HFFc6 (cell line): ENCODE measurements at places on chromosomes 12 and 14.

DNA sequence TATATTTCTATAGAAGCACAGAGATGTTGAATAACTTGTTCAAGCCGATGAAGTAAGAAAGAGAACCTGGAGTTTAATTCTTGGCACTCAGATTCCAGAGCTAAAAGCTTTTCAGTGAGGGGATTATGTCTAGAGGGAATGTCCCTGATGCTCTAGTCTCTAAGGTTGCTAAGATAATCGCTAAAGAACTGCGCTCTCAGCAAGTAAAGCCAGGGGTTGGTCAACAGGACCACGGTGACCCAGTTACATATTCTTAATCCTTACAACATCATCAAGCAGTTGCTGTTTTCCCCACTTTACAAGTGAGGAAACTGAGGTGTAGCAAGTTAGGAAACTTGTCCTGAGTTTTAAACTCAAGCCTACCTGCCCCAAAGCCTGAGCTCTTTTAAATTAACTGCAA is 110.8 kb downstream of the DAD1 start:
- peaks cover 9% of the 10 kb centered on the region for H3K4me1 ChIP-seq
- no peak for DNase-seq
- H3K4me3 ChIP-seq, result no peak overlapping the region
- peaks cover 28% of the 10 kb centered on the region for H3K27me3 ChIP-seq
- no peak overlapping the region for H3K27ac ChIP-seq
- H3K36me3 ChIP-seq, result no peaks in the 10 kb centered on the region

GRCh38 chr14:75295061-75295461 is 16.4 kb downstream of the FOS start:
- H3K36me3 ChIP-seq, result no peaks in the 10 kb centered on the region
- peak overlapping the region; percentile 88 for H3K27ac ChIP-seq
- peaks cover 21% of the 10 kb centered on the region for H3K4me1 ChIP-seq

- H3K36me3 ChIP-seq, result no peaks in the 10 kb centered on the region
- peaks cover 71% of the 10 kb centered on the region for H3K4me1 ChIP-seq
Observed at GRCh38 chr12:19185262-19185929, 55.9 kb downstream of the PLEKHA5 start.

DNA sequence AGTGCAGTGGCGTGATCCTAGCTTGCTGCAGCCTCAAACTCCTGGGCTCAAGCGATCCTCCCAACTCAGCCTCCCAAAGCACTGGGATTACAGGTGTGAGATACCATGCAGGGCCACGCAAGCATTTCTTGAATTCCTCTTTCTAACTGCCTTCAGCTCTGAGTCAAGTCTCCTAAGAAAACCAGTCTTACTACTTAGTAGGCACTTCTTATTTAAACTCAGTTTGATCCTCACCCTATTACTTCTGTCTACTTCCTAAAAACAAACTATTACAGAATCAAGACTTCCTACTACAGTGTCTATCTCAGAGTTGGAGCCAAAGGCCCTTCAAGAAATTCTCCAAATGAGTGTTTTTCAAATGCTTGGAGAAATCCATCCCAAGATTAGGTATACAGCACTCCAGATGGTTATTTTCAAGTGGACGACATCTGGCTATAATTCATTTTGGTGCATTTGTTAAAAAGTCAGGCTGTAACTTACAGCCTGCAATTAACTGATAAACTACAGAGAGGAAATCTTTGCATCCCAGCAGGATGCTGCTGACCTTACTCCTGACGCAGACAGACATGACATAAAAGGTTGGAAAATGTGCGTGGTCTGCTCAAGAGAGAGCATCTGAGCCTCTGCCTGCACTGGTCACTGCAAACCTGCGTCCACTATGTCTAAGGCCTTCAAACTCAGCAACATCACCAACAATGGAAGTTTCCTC is 34.7 kb downstream of the SSH1 start:
- DNase-seq, result no peak
- peaks cover 4% of the 10 kb centered on the region; the same call in 1 of the 2 replicates for H3K27me3 ChIP-seq
- H3K4me1 ChIP-seq, result peaks cover 76% of the 10 kb centered on the region
- 0 out of 2 replicates have a peak overlapping the region, but pooled peaks have one; percentile 3 for H3K4me3 ChIP-seq
- peaks cover 39% of the 10 kb centered on the region for H3K36me3 ChIP-seq

- H3K36me3 ChIP-seq, result no peaks in the 10 kb centered on the region; the same call in 1 of the 2 replicates
- peak; percentile 1 for DNase-seq
- H3K27me3 ChIP-seq, result no peaks in the 10 kb centered on the region; the same call in 1 of the 2 replicates
- H3K4me3 ChIP-seq, result no peak overlapping the region
- H3K27ac ChIP-seq, result no peak overlapping the region
Observed at GRCh38 chr14:79483477-79484388, 727.6 kb downstream of the DIO2 start.

- DNase-seq, result no peak
- no peak overlapping the region for H3K4me3 ChIP-seq
- H3K27ac ChIP-seq, result no peak overlapping the region
- H3K27me3 ChIP-seq, result no peaks in the 10 kb centered on the region; the same call in 1 of the 2 replicates
- H3K4me1 ChIP-seq, result no peaks in the 10 kb centered on the region
- H3K36me3 ChIP-seq, result no peaks in the 10 kb centered on the region
Observed at GRCh38 chr12:40444174-40444573, 219.4 kb downstream of the LRRK2 start.

DNA sequence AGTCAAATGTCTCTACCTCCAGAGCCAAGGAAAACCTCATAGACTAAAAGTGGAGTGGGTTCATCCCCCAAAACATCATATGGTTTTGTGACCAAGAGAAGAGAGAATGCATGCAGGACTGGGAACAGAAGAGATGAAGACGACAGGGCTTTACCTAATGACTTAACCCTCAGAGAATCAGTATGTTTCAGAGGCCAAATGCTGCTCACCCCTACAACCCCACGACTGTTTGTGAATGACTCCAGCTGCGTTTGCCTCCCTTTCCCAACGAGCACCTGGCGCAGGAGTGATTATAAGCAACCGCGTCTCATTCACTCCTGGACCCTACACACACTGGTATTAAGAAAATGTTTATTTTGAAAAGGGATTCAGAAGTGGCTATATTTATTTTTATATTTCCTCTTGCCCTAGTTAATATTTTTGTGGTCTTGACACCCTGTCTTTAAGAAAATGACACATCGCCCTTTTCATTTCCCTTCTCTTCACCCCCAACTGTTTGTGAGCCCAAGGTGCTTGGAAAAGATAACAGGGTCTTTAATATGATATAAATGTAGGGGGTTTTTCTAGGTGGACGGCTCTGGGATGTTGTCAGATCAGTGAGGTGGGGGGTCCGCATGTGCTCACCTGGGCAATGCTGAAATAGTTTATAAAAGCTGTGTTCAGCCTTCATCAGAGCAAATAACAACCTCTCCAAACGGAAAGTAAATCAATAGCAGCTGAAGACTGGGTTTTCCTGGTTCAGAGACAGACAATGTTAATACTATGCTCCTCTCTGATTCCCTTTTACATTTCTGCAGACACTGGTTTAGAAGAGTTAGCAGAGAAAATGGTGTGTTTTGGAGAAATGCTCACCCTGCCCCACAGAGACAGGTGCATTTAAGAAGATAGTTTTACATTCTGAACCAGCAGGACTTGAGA is 77.7 kb downstream of the SLC15A4 start:
- no peak overlapping the region for H3K27ac ChIP-seq
- no peak overlapping the region for H3K4me3 ChIP-seq
- H3K36me3 ChIP-seq, result no peaks in the 10 kb centered on the region
- no peaks in the 10 kb centered on the region; the same call in 1 of the 2 replicates for H3K27me3 ChIP-seq
- no peak for DNase-seq

DNA sequence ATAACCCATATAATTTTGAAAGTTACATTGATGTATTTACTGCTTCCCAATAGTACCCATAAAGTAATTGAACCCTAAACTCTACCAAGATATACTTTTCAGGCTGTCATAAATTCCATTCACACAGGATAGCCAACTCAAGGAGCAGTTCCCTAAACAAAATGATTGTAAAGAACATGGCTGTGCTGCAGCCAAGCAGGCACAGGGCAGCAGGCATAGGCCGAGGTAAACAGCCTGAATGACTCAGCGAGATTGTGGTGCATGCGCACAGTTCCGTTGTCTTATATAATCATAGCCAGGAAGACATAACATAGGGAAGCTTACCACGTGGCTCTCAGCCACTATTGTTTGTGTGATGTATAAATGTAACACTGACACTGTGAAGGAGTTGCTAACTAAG is 344.9 kb downstream of the FSCB start:
- H3K36me3 ChIP-seq, result no peaks in the 10 kb centered on the region
- H3K4me3 ChIP-seq, result no peak overlapping the region
- peaks cover 2% of the 10 kb centered on the region; the same call in 1 of the 2 replicates for H3K27me3 ChIP-seq
- H3K27ac ChIP-seq, result no peak overlapping the region

DNA sequence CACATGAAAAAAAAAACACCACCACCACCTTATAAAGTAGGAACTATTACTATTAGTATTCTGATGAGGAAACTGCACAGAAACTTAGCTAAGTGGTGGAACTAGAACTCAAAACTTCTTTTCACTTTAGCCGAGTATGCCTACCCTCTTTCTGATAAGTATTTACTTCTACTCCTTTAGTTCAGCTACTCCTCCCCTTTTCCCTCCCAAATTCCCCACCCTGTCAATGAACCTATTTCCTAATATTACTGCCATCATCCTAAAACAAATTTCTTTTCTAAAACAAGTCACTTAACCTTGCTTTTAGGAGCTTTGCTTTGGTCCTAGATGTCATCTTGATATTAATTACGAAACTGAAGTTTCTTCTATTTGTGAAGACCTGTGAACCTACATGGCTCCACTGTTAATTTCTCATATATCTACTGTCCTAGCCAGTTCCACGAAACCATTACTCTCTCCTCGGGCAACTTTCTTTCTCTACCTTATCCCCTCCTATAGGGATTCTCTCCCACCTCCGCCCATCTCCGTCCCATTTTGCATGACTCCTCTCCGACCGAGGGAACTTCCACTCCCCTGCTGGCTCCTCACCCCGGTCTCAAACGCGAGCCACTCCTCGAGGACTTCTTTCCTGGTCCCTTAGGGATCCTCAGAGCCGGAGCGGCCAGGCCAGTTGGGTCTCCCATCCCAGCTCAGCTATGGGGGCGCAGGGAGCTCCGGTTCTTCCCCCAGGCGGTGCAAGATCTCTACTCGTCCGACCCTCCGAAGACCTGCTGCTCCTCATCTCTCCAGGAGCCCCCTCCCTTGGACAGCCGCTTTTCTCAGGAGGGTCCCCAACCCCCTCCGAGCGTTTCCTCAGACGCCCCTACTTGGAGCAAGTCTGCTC is 1.1 kb downstream of the NUMB start:
- peak; percentile 14 for DNase-seq
- H3K27ac ChIP-seq, result peak overlapping the region; percentile 97
- H3K4me1 ChIP-seq, result peaks cover 75% of the 10 kb centered on the region
- H3K27me3 ChIP-seq, result no peaks in the 10 kb centered on the region
- H3K4me3 ChIP-seq, result peak overlapping the region; percentile 93

DNA sequence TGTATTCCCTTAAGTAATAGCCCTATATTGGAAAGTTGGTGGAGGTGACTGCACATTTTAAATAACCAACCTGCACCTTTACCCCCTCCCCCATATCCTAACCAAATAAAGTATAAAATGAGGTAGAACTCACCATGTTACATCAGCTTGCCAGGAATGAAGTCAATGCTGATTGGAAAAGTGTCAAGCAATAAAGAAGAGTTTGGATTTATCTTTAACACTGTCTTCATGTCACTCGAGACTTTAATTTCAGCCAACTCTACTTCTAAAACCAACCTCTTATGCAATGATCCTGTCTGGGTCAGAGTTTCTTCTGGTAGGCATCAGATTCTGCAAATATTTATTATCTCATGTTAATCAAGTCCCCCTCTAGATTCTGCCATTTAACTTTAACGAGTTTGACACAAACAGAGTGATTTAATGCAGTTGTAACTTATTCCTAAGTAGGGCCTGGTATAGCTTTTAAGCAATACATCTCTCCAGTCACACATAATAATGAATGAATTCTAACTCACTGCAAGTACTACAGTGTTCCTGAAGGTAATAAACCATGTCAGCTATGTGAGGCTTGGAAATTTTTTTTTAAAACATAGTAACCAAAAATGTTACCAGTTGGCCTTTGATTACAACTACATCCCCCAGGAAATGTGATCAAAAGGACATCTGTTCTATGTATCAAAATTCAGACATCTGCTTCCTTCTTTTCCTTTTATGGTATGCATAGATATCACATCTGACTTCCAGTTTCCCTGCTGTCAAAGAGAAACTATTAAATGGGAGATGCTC is 98.7 kb downstream of the ERGIC2 start:
- no peak for DNase-seq
- H3K4me1 ChIP-seq, result peaks cover 18% of the 10 kb centered on the region; the same call in 1 of the 2 replicates
- H3K27me3 ChIP-seq, result no peaks in the 10 kb centered on the region; the same call in 1 of the 2 replicates
- no peaks in the 10 kb centered on the region; the same call in 1 of the 2 replicates for H3K36me3 ChIP-seq

DNA sequence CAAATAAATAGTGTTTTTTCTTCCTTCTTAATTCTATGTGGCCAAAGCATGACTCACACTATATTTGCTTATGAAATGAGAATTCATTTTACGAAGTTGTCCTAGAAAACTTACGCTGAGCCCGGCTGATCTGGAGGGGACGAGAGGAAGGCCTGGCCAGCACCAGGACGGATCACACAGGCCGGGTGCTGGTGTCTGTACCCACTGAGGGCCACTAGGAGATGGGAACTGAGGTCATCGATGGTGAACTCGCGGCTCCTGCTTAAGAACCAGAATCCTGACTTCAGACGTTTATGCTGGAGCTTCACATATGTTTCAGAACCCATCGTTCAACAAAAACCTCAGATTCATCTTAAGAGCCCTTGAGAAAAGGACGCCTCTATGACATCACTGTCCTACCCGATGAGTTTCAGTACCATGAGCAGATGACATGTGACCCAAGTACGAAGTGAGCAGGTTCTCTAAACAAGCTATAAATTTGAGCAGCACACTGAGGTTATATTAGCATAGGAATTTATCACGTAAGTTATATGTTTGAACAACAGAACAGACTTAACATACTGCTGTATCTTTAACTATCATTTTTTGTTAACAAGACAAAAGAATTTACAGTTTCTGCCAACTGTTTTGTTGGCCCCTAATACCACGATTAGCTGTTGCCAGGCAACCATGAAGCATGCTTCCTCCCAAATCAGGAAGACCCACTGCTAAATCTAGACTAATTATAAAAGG is 111.9 kb downstream of the FOXN3 start:
- H3K4me1 ChIP-seq, result peaks cover 66% of the 10 kb centered on the region
- H3K36me3 ChIP-seq, result peaks cover 11% of the 10 kb centered on the region

DNA sequence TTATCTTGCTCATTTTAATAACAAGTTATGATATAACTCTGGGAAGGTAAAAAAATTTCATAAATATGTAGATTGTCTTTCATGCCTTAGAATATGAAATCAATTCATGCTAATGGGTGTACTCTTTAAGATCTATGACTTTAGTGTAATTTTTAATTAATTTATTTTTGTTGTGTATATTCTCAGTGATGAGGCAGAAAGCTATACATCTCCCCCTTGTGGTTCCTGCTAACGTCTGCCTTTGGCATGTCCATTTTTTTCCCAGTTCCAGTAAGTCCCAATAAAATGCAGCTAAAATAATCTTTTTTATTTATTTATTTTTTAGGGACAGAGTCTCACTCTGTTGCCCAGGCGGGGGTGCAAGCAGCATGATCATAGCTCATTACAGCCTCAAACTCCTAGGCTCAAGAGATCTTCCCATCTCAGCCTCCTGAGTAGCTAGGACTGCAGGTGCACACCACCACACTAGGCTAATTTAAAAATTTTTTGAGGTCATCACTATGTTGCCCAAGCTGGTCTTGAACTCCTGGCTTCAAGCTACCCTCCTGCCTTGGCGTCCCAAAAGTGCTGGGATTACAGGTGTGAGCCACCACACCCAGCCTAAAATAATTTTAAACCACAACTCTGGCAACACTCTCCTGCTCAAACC is 3.3 kb upstream of the CHURC1 start:
- peaks cover 23% of the 10 kb centered on the region for H3K4me1 ChIP-seq
- peak; percentile 42 for DNase-seq
- H3K36me3 ChIP-seq, result peaks cover 12% of the 10 kb centered on the region
- no peak overlapping the region for H3K4me3 ChIP-seq
- no peak overlapping the region for H3K27ac ChIP-seq
